Omental fat pad (tissue), 4 donors: ENCODE measurements at places on chromosomes 4 and X. TPM values are rescaled to one million over a fixed set of nuclear protein-coding genes. Genes with fewer than 3 reads are reported as not detected.

RTL3 gene
- total RNA-seq = 0.56 TPM

STS gene
- 15.9 TPM for total RNA-seq

RBM41 gene
- total RNA-seq = 12.6 TPM

FAM47A gene
- not detected for total RNA-seq

VMA21 gene
- total RNA-seq = 39.4 TPM

EFHC2 gene
- total RNA-seq = 1.6 TPM

S100G gene
- not detected for total RNA-seq

PABPC5 gene
- total RNA-seq = 0.60 TPM
